ENCODE measurements at places on chromosomes 12 and 14. TPM values are rescaled to one million over a fixed set of nuclear protein-coding genes. Genes with fewer than 3 reads are reported as not detected.

Gene AMDHD1
- total RNA-seq = 0.89 TPM

Gene ESRRB
- 0.22 TPM for total RNA-seq

Gene KIF26A
- total RNA-seq = 0.50 TPM

Gene NAP1L1
- total RNA-seq = 460 TPM

- DNase-seq = no peak
- H3K27ac ChIP-seq = no peak overlapping the region
- no peak overlapping the region for H3K4me3 ChIP-seq
Measured at GRCh38 chr12:111764120-111764821, 2.5 kb upstream of the ALDH2 start.

GRCh38 chr14:80850197-80850814 lies 91.2 kb downstream of the CEP128 start:
- H3K27ac ChIP-seq = no peak overlapping the region
- no peak for DNase-seq
- H3K4me3 ChIP-seq = no peak overlapping the region
- no peaks in the 10 kb centered on the region for H3K27me3 ChIP-seq
- H3K36me3 ChIP-seq = no peaks in the 10 kb centered on the region

DNA sequence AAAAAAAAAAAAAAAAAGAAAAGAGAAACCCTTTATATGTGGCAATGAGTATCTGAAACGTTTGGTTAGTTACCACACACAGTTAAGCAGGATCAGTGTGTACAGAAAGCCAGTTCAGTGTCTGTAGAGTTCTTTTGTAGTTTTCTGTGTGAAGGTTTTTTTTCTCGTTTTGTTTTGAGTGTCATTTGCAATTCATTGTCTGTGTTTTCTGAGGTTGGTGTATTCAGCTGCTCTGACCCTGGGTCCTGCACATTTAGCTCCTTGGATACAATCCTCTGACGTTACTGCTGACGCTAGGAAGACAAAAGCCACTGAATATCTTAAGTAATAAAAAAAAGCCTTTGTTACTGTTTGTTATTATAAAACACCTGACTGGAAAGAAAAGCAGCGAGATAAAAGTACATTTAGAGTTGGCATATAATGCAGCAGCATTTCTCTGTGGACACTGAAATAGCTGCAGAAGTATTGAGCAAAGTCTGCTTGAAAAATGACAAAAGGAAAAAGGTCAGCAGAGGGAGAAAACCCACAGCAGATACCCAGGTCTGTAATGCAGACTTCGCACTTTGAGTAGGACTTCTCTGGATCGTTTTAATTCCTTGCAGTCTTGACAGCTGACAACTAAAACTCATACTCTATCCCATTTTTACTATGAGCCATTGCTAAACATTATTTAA lies 89.0 kb downstream of the POLR3B start:
- H3K27me3 ChIP-seq = no peaks in the 10 kb centered on the region
- no peak for DNase-seq
- no peaks in the 10 kb centered on the region for H3K36me3 ChIP-seq
- H3K4me3 ChIP-seq = no peak overlapping the region
- no peaks in the 10 kb centered on the region for H3K4me1 ChIP-seq

GRCh38 chr12:31801872-31802271 lies 73.1 kb upstream of the AMN1 start:
- H3K27ac ChIP-seq = no peak overlapping the region
- peaks cover 37% of the 10 kb centered on the region for H3K4me1 ChIP-seq
- H3K4me3 ChIP-seq = no peak overlapping the region
- H3K36me3 ChIP-seq = peaks cover 8% of the 10 kb centered on the region
- H3K27me3 ChIP-seq = no peaks in the 10 kb centered on the region

DNA sequence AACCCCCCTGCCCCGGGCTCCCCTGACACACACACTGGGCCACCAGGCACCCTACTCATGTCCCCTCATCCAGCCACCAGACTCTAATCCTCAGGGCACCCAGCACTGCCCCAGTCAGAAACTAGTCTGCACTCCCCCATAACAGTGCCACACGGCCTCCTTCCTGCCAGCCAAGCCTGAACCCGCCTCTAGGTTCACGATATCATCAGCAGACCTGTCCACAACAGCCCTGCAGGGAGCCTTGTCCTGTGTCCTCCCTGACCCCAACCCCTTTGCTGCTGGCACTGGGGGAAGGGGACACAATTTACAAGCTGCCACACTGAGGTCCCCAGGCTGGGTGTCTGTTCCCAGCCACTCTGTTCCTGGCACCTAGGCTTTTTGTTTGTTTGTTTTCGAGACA lies 33.6 kb downstream of the LTBP2 start:
- no peak overlapping the region for H3K27ac ChIP-seq
- H3K4me3 ChIP-seq = no peak overlapping the region
- H3K4me1 ChIP-seq = peaks cover 37% of the 10 kb centered on the region
- DNase-seq = no peak

- no peak within 1 kb of the TSS for H3K27ac ChIP-seq
- peaks cover 78% of the 10 kb centered on the region for H3K27me3 ChIP-seq
- peak within 1 kb of the TSS; percentile 66 for H3K4me3 ChIP-seq
- DNase-seq = no peak
Measured at GRCh38 chr12:95790033-95790916, at the start of gene NTN4. NTN4 (minus strand) TSS chr12:95790764; CDS start chr12:95790309, 455 bp downstream.
